ENCODE measurements at places on chromosomes 7 and 10. TPM values are rescaled to one million over a fixed set of nuclear protein-coding genes. Genes with fewer than 3 reads are reported as not detected.

DNA sequence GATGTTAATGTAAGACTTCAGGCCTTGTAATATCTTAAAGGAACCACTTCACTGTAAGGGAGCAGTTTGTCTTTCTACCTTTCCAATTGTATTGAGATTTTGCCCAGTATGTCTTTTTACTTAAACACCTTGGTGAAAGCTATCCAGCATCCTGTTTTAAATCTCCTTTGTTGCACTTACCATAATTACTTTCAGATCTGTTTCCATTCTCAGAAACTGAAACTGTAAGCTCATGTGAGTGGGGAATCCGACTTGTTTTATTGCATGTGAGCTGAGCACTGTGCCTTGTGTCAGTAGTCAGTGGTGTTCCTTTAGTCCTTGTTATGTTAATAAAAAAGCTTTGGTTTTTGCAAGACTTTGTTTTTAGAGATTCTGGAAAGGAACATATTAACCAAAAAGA, 42.2 kb downstream of the BMPR1A start:
- DNase-seq, result no peak

DNA sequence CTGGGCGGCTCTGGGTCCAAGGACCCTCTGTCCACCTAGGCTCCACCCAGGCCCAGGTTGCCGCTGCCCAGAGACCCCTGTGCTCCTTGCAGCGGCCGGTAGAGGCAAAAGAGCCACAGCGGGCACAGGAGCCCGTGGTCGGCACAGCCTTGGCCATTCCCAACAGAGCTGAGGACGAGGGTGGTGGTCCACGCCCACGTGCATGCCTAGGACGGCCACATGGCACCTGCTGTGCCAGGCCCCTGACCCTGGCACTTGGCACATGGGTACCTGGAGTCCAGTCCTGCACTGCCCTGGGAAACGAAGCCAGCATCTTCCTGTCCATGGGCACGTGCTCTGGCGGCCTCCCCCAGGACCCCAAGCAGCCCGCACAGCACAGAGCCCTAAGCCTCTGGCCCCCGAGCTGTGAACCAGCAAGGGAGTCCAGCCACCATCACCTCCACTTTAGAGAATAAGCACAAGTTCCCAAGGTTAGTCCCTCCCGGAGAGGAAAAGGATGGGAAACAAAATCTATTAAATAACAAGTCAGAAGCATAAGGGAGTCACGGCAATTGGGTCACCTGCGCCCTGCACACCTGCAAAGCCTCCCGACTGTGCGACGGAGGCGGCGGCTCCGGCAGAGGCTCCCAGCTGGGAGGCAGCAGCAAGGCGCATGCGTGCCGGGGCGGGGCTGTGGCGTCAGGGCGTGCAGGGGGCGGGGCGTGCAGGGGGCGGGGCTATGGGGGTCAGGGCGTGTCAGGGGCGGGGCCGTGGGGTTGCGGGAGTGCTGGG, 59.1 kb downstream of the STK32C start:
- DNase-seq, result peak; percentile 70

DNA sequence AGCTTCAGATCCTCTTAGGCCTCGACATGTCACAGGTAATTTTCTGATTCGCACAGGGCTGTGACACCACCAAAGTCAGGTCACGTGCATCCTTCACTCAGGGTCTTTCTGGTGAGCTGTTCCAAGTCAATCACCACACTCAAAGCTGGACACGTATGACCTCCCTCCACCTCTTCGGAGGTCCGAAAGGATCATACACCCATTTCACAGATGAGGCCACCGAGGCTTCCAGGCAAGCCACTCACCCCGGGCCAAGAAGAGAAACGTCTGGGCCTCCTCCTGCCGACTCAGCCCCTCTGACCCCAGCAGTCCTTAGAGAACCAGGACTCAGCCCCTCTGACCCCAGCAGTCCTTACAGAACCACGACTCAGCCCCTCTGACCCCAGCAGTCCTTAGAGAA, 74.6 kb downstream of the FOXL3 start:
- DNase-seq, result no peak

The BAMBI gene
- total RNA-seq, result 4.8 TPM

The CDH23 gene
- 2.0 TPM for total RNA-seq

GRCh38 chr7:119472408-119473038, 800.5 kb upstream of the KCND2 start:
- DNase-seq, result no peak

GRCh38 chr7:6546498-6547251, 4.6 kb downstream of the GRID2IP start:
- DNase-seq, result no peak

DNA sequence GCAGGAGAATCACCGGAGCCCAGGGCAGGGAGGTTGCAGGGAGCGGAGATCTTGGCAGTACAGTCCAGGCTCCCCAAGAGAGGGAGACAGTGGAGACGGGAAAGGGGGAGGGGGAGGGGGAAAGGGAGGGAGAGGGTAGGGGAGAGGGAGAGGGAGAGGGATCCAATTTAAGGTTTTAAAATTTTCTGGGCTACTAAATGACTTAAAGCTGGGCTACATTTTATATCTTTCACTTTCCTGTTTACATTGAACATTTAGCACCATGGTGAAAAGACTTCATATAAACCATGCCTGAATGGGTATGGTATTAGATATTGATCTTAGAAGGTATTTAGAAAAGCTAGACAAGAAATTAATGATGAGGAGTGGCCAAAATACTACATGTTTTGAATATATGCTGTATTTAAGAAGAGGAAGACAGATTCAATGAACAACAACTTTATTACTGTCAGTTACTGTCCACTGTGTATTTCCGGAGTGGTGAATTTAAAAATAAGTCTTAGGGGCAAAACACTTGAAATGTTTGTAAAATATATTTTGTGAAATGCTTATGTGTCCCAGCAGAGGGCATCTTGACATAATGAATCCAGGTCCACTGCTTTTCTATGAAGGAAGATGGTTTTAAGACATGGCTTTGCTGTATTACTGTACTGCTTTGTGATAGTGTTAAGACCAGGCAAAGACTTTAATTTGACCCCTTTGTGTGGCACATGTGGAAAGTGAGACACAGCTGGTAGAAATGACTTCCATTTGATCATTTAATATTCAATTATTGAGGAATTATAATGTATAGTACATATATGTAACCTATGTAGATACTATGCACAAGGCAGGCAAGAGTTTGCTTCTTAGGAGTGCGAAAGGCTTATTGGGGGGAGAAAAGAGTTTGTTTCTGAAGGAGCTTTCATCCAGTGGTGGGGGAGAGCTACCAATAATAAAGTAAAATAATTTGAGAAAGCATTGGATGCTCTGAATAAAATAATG, 52.8 kb downstream of the NRF1 start:
- no peak for DNase-seq

- DNase-seq, result no peak
Measured at GRCh38 chr10:23585666-23586065, 146.8 kb downstream of the OTUD1 start.

- no peak for DNase-seq
Measured at GRCh38 chr7:90951986-90952954, 312.0 kb upstream of the FZD1 start.

The CCDC172 gene
- not detected for total RNA-seq

The POLL gene
- total RNA-seq, result 36.3 TPM

- no peak for DNase-seq
Measured at GRCh38 chr10:132688580-132689420, 97.1 kb downstream of the NKX6-2 start.

The SEC31B gene
- 18.7 TPM for total RNA-seq

DNA sequence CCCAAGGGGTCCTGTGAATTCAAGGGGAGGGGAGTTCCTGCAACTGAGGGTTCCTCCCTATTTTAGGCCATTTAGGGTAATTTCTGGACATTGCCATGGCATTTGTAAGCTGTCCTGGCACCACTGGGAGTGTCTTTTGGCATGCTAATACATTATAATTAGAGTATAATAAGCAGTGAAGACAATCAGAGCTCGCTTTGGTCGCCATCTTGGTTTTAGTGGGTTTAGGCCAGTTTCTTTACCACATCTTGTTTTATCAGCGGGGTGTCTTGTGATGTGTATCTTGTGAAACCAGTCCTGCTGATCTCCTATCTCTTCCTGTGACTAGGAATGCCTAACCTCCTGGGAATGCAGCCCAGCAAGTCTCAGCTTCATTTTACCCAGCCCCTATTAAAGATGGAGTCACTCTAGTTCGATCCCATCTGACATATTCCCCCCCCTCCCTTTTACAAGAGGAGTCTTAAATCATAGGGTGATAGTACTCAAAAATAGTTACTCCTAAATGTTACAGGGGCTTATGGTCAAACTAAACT, 43.2 kb downstream of the SVOPL start:
- DNase-seq, result no peak

DNA sequence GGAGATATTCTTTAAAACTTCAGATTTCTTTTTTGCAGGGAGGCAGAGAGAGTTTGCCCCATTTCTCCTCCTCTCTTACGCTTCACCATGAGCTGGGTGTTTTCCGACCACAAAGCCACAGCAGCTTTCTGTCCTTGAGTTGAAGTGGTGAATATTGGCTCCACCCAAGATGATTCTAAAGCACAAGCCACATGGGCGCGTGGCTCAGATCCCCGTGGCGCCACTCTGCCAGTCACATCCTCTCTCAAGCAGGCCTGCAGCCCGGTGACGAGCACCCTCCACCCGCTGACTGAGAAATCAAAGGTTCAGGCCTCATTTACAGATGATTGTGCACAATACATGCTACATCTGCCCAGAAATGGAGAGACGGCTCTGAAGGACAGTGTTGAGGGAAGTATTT, 27.6 kb upstream of the RNF32 start:
- DNase-seq, result no peak

DNA sequence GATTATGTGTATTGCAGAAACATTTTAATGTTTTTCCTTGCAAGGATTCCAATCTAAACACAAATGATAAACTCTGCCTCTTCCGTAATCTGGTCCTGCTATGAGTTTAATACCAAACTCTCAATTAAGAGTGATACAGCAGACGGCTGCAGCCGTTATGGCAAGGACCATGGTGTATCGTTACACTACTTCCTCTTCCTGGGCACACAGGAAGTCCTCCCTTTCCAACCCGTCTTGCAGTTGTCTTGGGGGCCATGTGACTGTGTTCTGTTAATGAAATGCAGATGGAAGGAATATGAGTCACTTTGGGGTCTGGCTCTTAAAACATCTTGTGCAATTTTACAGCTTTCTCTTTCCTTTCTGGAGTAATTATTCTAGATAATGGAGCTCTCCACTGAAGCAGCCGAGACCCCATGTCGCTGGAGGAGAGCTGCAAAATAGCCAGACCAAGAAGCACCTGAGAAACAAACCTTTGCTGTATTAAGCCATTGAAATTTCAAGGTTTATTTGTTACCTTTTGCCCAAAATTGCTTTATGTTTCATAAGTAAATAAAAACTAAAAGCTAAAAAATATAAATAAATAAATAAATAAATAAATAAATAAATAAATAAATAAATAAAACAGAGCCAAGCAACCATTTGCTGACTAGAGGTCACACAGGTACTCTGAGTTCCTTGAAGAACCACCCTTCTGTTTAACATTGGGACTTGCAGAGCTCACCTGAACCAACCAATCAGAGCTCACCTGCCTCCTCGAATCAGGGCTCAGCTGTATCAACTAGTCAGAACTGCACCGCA, 74.7 kb downstream of the FRMPD2 start:
- no peak for DNase-seq

DNA sequence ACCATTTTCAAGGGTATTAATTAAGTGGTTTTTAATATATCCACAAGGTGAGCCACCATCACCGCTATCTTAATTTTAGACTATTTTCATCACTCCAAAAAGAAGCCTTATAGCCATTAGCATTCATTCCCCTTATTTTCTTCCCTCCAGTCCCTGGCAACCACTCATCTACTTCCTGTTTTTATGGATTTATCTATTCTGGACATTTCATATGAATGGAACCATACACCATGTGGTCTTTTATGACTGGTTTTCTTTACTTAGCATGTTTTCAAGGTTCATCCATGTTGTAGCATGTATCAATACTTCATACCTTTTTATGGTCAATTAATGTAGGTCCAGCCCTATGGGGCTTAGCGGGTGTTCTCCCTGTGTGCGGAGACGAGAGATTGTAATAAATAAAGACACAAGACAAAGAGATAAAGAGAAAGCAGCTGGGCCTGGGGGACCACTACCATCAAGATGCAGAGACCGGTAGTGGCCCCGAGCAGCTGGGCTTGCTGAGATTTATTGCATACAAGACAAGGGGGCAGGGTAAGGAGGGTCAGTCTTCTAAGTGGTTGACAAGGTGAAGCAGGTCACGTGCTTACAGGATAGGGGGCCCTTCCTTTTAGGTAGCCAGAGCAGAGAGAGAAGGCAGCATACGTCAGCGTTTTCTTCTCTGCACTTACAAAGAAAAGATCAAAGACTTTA, 14.6 kb downstream of the WBP1L start:
- no peak for DNase-seq

DNA sequence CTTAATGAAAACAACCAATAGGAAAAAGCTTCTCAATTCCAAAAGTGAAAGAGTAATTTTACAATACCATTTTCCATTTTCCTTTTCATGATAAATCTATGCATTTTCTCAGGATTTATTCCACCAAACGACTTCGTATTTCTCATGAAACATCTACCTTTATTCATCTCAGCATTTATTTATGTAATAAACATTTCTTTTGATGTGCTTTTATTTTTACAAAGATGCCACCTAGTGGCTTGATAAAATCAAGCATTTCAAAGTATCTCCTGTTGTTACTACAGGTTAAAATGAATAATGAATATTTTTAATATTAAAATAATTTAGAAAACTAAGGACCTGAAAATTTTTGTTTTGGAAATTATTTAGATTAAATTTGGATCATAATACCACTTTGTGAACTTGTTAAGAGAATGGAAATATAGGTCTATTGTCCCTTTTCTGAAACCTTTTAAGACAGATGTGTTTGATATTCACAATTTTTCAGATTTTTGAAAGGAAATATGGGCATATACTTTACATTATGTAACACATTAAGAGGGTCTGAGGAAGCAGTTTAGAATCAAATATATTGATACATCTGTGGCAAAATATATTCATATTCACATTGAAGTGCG, 2.7 kb upstream of the IQUB start:
- DNase-seq, result no peak

DNA sequence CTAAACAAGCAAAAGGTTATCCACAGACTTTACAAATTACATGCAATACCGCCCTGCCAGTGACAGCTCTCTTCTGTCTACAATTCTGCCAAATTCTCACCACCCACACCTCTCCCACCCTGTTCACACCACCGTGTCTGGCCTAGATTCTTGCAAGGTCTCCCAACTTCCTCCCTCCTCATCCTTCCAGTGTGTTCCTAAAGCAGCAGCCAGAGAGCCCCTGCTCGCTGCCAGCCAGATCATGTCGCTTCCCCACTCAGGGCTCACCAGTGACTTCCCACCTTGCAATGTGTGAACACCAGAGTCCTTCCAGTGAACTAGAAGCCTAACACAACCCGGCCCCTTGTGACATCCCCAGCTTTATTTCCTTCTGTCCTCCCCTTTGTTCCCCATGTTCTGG, 121.6 kb downstream of the HECW1 start:
- no peak for DNase-seq

The NKX2-3 gene
- not detected for total RNA-seq

- DNase-seq, result no peak
Measured at GRCh38 chr7:32179567-32179966, 109.4 kb upstream of the PDE1C start.

The SPDYE3 gene
- not detected for total RNA-seq

The C10orf105 gene
- total RNA-seq, result 0.12 TPM

- no peak for DNase-seq
Measured at GRCh38 chr7:30595436-30596013, 847 bp downstream of the GARS1 start.

Data from neural crest cell (in vitro differentiated cells).